ENCODE measurements at places on chromosomes 3 and 15.

GRCh38 chr15:99480016-99480810 is 85.6 kb upstream of the MEF2A start:
- DNase-seq: no peak

- no peak for DNase-seq
Measured at GRCh38 chr15:93459396-93459795, 370.4 kb upstream of the RGMA start.

- no peak for DNase-seq
Measured at GRCh38 chr15:40072216-40072990, 33.4 kb upstream of the SRP14 start.

GRCh38 chr3:90015688-90016356 is 908.4 kb downstream of the EPHA3 start:
- no peak for DNase-seq

GRCh38 chr3:32137870-32138269 is 31.4 kb downstream of the GPD1L start:
- no peak for DNase-seq

DNA sequence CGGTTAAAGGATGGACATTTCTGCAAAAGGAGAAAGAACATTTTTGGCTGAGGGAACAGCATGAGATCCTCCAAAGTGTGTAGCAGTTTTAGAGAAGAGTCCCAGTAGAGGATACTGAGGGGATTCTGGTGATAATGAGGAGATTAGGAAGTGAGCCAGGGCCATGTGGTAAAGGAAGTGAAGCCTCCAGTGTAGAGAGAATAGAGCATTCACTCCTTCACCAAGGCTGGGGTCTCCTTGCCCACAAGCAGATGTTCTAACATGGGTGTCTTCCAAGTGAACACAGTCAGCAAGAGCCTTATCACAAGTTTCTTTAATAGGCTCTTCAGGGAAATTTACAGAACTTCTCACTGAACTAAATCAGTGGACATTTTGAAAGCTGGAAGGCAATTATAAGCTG is 173.7 kb downstream of the SSR3 start:
- DNase-seq: no peak

- no peak for DNase-seq
Measured at GRCh38 chr15:42846647-42847046, 73.9 kb downstream of the TTBK2 start.

GRCh38 chr3:29313981-29314726 is 33.3 kb downstream of the RBMS3 start:
- DNase-seq: no peak

- no peak for DNase-seq
Measured at GRCh38 chr15:50484781-50485180, 60.6 kb downstream of the USP8 start.

DNA sequence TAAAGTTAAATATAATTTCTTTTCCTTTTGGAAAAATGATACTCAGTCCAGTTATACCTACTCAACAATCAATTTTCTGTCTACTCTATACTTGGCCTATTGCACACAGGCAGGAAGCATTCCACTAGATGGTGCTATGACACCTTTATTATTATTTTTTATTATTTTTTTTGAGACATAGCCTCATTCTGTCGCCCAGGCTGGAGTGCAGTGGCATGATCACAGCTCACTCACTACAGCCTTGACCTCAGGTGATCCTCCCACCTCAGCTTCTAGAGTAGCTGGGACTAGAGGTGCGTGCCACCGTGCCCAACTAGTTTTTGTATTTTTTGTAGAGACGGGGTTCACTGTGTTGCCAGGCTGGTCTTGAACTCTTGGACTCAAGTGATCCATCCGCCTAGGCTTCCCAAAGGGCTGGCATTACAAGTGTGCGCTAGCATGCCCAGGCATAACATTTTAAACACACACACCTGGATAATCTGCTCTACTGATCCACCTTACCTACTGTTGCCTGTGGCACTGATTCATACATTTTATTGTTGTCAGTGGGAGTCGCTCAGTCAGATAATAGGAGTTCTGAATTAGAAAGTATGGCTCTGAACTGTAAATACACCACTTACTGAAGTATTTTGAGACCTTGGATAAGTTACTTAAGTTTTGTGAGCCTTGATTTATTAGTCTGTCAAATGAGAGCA is 56.2 kb downstream of the EIF3J start:
- DNase-seq: no peak

- DNase-seq: no peak
Measured at GRCh38 chr3:110583373-110583935, 488.2 kb upstream of the NECTIN3 start.

GRCh38 chr3:106332884-106333283 is 464.1 kb upstream of the CBLB start:
- DNase-seq: no peak

- no peak for DNase-seq
Measured at GRCh38 chr3:74489050-74489792, 125.2 kb downstream of the CNTN3 start.

DNA sequence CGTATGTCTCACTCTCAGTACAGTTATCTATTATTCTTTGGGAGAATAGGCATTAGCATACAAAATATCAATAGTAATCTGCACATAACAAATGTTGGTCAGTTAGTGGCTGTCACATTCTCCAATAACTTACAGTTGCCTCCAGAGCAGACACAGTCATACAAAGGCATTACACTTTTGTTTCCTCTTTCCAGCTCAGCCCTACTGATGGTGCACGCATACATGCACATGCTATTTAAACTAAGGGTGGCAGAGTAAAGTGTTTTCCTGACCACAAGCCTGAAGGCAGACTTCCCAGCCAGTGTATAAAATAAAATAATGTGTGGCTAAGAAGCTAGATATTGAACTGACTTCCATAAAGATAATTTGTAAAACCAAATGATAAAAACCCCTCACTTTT is 47.6 kb downstream of the PHLDB2 start:
- DNase-seq: no peak

DNA sequence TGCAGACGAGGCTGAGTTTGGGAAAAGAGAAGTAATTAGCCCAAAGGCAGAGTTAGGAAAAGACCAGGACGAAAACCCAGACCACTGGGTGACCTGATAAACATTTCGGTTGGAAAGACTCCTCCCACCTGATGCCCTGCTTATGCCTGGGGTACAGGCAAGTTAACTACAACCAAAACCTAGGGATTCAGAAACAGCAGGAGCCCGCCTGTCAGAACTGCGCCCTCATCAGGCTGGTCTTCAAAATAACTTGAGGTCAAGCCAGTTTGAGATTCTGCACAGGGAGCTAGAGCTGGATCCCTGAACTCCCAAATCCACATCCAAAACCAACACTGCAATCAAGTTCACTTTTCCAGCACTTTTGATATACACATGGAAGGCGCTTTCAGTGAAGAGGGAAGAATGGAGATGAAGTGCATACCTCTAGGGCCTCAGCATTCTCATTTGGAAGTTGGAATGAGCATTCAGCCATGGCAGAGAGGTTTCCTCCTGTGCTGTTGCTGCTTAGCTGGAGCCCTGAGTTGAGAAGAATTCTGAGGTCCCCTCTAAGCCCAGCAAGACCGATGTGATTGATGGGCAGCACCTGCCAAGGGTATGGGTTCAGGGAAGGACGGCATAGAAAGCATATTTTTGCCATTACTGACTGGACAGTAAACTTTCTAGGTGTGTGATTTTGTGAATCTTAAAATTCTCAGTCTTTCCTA is 11.6 kb downstream of the TSEN2 start:
- DNase-seq: no peak

- no peak for DNase-seq
Measured at GRCh38 chr3:124599147-124599765, 131.0 kb upstream of the UMPS start.

- DNase-seq: no peak
Measured at GRCh38 chr3:189952272-189952671, 168.4 kb downstream of the P3H2 start.

DNA sequence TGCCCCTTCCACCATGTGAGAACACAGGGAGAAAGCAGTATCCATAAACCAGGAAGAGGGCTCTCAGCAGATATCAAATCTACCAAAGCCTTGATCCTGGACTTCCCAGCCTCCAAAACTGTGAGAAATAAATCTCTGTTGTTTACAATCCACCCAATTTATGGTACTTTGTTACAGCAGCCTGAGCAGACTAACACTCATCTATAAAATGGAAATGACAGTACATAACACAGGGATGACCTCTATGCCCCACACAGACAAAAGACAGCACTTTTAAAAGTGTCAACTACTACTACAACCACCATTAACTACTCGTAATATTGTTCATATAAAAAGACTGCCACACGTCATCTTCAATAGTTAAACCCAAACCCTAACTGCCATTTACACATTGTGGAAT is 5.7 kb downstream of the RYK start:
- no peak for DNase-seq

DNA sequence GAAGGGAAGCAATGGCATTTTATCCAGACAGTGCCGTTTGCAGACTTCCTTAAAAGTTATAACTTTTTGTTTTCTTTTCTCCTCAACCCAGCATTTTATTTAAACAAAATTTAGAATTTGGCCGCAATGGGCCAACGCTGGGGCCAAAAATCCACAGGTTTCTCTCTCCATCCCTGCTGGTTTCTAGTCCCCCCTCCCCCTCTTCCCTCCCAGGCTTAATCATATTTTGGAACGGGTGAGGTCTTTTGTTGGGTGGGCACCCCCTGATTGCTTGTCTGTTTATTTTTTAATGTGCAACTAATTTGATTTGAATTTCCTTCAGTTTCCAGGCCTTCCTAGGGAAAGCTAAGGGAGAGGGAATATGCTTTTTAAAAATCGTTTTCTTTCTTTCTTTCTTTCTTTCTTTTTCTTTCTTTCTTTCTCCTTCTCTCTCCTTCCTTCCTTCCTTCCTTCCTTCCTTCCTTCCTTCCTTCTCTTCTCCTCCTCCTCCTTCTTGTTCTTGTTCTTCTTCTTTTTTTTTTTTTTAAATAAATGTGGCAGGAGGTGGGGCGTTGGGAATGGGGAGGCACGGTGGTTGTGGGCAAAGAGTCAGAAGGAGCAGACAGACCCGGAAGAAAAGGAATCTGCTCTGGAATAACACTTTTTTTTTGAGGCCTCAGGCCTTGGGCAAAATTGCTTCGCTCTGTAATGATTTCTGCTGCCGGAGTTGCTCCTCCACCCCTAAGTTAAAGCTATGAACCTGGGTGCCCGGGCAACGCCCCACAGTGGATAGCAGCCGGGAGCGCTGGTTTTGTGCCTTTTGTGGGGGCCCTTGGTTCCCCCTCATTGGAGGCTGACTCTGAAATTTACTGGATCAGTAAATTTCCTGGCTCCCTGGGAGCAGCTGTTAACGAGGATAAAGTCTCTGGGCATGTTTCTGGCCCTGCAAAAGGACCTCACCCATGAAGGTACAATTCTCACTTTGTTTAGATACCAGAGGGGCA is 1.9 kb downstream of the FNDC3B start:
- DNase-seq: no peak

GRCh38 chr15:88324741-88325065 is 68.2 kb upstream of the NTRK3 start:
- no peak for DNase-seq

GRCh38 chr3:107969994-107970819 is 120.6 kb downstream of the CD47 start:
- DNase-seq: no peak

GRCh38 chr3:184405075-184406030 is 25.5 kb downstream of the CHRD start:
- DNase-seq: no peak

GRCh38 chr3:168824107-168824506 is 728.4 kb upstream of the GOLIM4 start:
- DNase-seq: no peak

- DNase-seq: no peak
Measured at GRCh38 chr15:89814112-89814742, 425 bp downstream of the ANPEP start.

Data from stimulated activated CD8-positive, alpha-beta memory T cell treated with anti-CD3 and anti-CD28 coated beads, Interleukin-4, amount 100 ng/mL, for 1 hour (primary cell).